ENCODE measurements at places on chromosomes 16 and 17. TPM values are rescaled to one million over a fixed set of nuclear protein-coding genes. Genes with fewer than 3 reads are reported as not detected.

The ACTG1 gene
- total RNA-seq = 5,357 TPM

The EFCAB5 gene
- total RNA-seq = 0.21 TPM

The CCL17 gene
- not detected for total RNA-seq

The C16orf78 gene
- not detected for total RNA-seq

The RHOT1 gene
- 24.5 TPM for total RNA-seq

The CLTC gene
- total RNA-seq = 192 TPM

The RHOT2 gene
- total RNA-seq = 64.2 TPM

The NTN3 gene
- total RNA-seq = not detected

The KRT24 gene
- not detected for total RNA-seq

The ANKRD40CL gene
- total RNA-seq = not detected

The NOMO2 gene
- total RNA-seq = 111 TPM

The CHRNE gene
- not detected for total RNA-seq

The PRAC2 gene
- total RNA-seq = not detected

The LPO gene
- total RNA-seq = not detected

The KRT9 gene
- total RNA-seq = not detected

The NPIPA3 gene
- total RNA-seq = 1.2 TPM

The WNT3 gene
- total RNA-seq = 4.2 TPM

The TEKT3 gene
- total RNA-seq = not detected

The C17orf107 gene
- total RNA-seq = 0.24 TPM

The KIF2B gene
- total RNA-seq = not detected

The GPR179 gene
- total RNA-seq = 0.02 TPM

The CPNE7 gene
- 75.2 TPM for total RNA-seq

The ITGAD gene
- total RNA-seq = not detected

The ARL5C gene
- total RNA-seq = not detected

The STAT5A gene
- total RNA-seq = 5.6 TPM

The SLC38A8 gene
- total RNA-seq = not detected
